ENCODE measurements at places on chromosomes 1 and 21.
A peak's percentile ranks its signal among the peaks of the same experiment; 100 is the strongest.

- no peak for DNase-seq
Measured at GRCh38 chr1:3237994-3238702, 169.1 kb downstream of the PRDM16 start.

GRCh38 chr1:226627924-226628611, 79.5 kb downstream of the STUM start:
- no peak for DNase-seq

DNA sequence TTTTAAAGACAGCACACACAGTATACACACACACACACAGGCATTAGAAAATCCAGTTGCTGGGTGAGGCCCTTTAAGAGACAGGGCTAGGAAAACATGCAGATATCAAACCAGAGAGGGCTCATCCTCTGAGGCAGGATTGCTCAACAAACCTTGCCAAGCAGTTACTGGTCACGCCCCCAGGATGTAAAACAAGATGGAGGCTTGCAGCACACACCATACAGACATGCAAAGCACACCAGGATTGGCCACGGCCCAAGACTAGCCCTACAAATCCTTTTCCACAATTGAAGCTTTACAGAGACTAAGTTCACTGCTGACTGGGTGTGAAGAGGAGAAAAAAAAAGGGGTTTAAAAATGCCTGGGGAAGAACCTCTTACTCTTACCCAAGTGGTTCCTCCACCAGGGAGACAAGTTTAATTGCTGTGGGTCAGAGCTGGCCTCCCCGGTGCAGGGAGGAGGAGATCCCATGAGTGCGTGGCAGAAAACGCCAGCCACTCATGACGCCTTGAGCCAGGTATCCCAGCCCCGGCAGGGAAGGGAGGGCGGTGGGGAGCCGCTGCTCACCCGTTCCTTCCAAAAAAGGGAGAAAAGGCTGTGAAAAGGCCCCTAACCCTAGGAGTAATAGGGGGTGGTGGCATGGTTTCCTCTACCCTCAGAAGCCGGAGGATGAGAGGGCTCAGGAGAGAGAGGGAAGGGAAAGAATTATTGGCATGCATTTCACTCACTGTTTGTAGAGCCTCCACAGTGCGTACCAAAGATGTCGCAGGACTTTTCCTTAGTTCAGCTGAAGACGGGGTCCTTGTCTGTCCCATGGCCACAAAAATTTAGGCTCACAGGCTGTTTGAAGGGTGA, 594.6 kb upstream of the ZP4 start:
- peak; percentile 21 for DNase-seq

DNA sequence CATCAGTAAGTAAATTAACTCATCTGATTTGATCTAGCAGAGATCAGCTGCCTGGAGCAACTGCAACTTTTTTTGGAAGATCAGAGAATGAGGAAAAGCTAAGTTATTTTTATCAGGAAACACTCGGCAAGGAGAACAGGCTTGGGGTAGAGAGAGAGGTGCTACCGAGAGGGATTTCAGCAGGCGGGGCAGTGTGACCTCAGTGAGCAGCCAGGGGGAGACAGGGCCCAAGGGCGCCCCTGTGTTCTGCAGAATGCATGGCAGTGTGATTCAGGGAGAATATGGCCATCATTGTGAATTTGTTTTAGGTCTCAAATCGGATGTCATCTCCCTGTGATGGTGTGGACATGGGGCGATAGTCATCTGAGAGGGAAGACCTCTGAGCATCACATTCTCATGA, 484.1 kb upstream of the VAMP3 start:
- DNase-seq = no peak

DNA sequence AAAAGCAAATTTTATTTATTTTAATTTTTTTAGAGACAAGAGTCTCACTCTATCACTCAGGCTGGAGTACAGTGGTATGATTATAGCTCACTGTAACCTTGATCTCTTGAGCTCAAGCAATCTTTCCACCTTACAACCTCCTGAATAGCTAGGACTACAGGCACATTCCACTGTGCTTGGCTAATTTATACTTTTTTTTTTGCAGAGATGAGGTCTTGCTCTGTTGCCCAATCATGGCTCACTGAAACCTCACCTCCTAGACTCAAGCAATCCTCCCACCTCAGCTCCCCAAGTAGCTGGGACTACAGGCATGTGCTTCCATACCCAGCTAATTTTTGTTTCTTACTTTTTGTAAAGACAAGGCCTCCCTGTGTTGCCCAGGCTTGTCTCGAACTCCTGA, 49.5 kb downstream of the DR1 start:
- no peak for DNase-seq

- no peak for DNase-seq
Measured at GRCh38 chr1:210676539-210676938, 347.8 kb downstream of the HHAT start.

GRCh38 chr21:39518055-39518846, 66.5 kb downstream of the SH3BGR start:
- DNase-seq = peak; percentile 47

DNA sequence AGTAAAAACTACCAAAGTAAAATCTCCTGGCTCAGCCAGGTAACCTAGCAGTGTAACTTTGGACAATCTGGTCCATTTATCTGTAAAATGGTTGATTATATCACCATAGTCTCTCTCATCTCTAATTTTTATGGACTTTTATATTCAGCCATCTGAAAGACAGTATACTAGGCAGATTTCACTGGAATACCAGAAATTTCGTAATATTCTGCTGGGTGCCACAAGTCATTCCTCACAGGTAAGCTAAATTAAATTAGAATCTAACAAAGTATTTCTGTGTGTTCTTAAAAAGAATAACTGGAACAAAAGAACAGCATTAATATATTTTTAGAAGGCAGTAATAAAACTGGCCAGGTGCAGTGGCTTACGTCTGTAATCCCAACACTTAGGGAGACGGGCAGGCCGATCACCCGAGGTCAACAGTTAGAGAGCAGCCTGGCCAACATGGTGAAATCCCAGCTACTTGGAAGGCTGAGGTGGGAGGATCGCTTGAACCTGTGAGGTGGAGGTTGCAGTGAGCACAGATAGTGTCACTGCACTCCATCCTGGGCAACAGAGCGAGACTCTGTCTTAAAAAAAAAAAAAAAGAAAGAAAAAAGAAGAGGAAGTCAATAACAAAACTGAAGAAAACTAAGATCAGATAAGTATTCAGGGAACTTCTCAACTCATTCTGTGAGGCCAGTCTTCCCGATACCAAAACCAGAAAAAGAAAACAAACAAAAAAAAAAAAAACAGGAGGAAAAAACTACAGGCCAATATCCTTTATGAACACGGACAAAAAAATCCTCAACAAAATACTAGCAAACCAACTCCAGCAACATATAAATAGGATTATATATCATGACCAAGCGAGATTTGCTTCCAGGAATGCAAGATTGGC, 35.9 kb downstream of the PIK3R3 start:
- DNase-seq = no peak

GRCh38 chr21:41815652-41816582, 49.1 kb upstream of the RIPK4 start:
- no peak for DNase-seq

GRCh38 chr1:192491804-192492554, 83.6 kb upstream of the RGS1 start:
- no peak for DNase-seq

DNA sequence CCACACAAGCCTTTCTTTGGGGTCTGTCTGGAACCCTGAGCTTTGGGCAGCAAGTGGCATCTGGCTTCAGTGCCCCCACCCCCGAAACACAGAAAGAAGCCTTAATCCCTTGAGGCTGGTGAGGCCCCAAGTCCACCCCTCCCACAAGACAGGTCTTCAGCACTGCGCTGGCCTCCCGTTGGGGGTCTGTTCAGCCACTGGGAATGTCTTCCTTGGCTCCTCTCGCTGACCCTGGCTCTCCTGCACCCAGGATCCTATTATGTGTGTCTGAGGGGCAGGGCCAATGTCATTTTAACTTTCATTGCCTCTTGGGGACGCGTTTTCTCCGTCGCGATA, 26.9 kb downstream of the ATP8B2 start:
- DNase-seq = no peak

- no peak for DNase-seq
Measured at GRCh38 chr21:15495965-15496364, 233.8 kb upstream of the USP25 start.

DNA sequence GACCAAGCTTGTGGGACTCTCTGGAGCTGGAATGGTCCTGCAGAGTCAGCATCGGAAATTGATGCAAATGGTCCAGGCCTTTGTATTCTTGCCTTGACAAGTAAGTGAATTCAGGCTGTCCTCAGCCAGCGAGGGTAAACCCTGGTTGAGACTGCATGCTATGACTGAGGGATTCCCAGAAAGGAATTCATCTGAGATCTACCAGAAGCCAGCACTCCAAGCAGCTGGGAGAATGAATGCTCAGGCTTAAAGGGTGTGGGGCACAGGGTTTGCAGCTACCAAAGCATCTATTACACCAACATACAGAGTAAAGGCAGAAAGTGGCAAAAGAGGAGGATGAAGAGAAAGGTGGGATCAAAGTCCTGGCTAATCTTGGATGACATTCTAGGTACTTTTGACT, 257.0 kb upstream of the LYPLAL1 start:
- no peak for DNase-seq

- no peak for DNase-seq
Measured at GRCh38 chr1:85282424-85282823, 6.0 kb upstream of the BCL10 start.

DNA sequence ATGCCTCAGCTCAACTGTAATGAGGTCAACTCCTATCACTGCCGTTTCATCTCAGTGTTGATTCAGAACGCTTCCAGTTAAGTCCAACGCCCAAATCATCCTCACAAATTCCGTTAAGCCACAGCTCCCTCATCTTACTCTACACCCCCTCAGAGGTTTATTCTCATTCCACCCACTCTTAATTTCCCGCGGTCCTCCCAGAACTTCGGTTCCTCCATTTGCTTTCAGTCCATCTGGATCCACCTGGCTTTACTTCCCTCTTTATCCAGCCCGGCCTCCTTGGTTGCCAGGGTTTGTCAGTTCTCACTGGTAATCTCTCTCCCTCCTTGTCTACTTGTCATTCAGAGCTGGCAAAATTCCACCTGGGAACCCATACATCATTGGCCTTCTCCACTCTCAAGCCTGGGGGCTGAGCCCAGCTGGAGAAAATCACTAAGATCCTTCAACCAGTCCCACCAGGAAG, 51.3 kb upstream of the RUNX1 start:
- DNase-seq = no peak

GRCh38 chr1:229889031-229889517, 178.0 kb upstream of the GALNT2 start:
- DNase-seq = no peak

GRCh38 chr1:116878804-116879477, 30.8 kb upstream of the PTGFRN start:
- peak; percentile 51 for DNase-seq

- no peak for DNase-seq
Measured at GRCh38 chr21:45016031-45016405, 58.4 kb upstream of the ADARB1 start.

DNA sequence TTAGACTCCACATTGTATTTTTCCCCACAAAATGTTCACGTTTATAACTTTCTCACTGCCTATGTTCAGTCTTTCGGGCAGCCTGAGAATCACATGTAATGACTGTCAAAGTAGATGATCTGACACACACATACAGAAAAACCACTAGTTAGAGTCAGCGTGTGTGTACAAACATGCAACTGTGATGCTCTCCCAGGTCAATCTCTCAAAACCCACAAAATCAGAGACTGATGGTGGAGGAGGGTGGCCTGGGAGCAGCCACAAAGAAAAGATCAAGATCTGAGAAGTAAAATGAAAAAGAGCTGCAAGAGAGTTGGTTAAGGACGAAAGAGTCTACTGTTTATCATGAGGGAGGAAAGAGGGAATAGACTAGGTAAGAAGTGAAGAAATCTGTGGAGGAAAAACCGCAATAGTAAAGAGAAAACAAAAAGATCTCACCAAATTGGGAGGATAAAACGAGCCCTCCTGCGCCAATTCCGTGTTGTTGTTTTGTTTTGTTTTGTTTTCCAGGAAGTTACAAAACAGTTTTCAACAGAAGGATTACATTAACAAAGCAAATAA, 2.3 kb downstream of the EGLN1 start:
- no peak for DNase-seq

DNA sequence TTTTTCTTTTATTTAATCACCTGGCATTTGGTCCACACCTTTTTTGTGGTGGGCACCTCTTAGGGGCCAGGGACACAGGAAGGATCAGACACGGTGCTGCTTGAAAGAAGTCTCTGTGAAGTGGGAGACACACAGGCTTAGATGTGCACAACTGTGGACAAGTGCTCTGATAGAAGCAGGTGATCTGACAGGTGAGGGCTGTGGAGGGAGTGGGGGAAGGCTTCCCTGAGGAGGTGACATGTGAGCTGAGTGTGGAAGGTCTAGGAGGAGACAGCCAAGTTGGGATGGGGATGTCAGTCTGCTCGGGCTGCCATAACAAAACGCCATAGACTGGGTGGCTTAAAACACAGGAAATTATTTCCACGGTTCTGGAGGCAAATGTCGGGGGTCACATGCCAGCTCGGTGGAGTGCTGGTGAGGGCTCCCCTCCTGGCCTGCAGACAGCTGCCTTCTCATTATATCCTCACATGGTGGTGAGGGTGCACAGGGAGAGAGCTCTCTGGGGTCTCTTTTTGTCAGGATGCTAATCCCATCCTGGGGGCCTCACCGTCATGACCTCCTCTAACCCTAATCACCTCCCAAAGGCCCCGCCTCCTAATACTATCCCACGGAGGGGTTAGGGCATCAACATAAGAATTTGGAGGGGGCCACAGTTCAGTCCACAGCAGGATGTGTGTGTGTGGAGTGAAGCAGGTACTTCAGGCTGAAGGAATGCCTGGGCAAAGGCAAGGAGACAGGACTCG, 5.2 kb upstream of the KIAA1614 start:
- no peak for DNase-seq

GRCh38 chr1:223202376-223203033, 59.5 kb upstream of the TLR5 start:
- no peak for DNase-seq

- no peak for DNase-seq
Measured at GRCh38 chr1:220791285-220791684, 4.6 kb downstream of the MTARC1 start.

GRCh38 chr1:183688341-183689060, 35.4 kb upstream of the APOBEC4 start:
- DNase-seq = no peak

DNA sequence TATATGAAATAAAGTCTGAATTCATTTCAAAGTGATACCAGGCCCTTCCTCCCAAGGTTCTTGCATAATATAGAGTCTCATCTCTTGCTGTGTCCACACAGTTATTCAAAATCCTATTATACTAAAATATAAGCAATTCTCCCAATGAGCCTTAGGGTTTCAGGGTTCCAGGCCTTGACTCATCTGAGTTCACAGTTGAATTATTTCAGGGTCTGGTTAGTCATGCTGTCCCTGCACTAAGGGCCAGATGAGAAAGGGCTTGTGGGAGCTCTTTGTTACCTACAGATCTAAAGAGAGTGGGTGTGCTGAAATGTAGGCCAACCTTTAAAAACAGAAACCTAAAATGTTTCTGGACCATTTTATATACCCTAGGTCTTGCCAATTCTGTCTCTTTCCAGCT, 337.5 kb upstream of the LRRC7 start:
- no peak for DNase-seq
